Cardiac muscle cell (in vitro differentiated cells and primary cell): ENCODE measurements at places on chromosomes 12 and 14. TPM values are rescaled to one million over a fixed set of nuclear protein-coding genes. Genes with fewer than 3 reads are reported as not detected.
A peak's percentile ranks its signal among the peaks of the same experiment; 100 is the strongest.

DNA sequence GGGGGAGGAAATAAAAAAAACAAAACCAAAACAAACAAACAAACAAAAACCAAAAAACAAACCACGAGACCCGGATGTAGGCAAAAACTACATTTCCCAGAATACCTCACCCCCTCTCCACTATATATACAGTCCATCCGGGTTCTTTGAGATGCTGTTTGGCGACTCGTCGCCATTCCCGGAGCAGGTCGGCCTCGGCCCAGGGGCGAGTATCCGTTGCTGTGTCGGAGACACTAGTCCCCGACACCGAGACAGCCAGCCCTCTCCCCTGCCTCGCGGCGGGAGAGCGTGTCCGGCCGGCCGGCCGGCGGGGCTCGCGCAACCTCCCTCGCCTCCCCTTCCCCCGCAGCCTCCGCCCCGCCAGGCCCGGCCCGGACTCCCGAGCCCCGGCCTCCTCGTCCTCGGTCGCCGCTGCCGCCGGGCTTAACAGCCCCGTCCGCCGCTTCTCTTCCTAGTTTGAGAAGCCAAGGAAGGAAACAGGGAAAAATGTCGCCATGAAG, at the start of gene RNF10:
Gene RNF10, plus strand, starts transcription at position 154 of the 500 bp plus-strand sequence. CDS start 456 bp downstream, outside the sequence.
- DNase-seq, result peak; percentile 91

DNA sequence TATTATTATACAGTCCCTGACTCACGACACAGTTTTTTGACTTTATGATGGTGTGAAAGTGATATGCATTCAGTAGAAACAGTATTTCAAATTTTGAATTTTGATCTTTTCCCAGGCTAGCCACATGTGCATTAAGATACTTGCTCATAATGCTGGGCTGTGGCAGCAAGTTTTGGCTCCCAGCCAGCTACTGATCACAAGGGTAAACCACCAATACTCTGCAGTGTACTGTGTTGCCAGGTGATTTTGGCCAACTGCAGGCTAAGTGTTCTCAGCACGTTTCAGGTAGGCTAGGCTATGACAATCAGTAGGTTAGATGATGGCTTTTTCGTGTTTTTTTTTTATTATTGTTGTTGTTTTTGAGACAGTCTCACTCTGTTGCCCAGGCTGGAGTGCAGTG, 69.4 kb upstream of the ACTN1 start:
- DNase-seq, result peak; percentile 36

- no peak for DNase-seq
Observed at GRCh38 chr14:106694638-106695393, 1168.4 kb downstream of the TMEM121 start.

- DNase-seq, result no peak
Observed at GRCh38 chr12:107736914-107737313, 24.0 kb downstream of the PRDM4 start.

DNA sequence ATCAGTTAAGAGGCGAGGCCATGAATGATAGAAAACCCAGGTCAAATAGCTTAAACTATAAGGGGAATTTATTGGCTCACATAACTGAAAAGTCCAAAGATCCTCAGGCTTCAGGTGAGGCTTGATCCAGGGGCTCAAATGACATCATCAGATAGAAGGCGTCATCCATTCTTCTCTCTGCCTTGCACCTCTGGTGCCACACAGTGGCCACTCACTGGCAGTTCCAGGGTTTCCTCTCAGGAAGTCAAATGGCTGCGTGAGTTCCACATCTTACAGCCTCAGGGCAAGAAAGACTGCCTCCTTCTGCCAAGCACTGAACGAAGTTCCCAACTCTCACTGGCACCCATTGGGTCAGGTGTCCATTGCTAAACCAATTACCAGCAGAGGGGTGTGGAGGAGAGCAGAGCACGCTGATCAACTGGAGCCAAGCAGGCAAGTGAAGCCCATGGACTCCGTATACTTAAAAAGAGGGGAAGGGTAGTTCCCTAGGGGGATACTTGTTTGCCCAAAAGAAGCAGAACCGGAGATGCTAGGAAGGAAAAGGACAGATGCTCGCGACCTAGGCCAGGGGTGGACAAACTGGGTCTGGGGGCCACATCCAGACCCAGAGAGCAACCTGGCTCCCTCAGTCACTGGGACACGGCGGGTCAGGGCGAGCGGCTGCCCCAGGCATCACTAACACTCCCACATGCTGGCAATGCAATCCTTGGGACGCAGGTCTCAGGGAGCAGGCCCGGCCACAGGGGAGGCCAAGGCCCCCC, 69.3 kb downstream of the SERPINA3 start:
- DNase-seq, result no peak

DNA sequence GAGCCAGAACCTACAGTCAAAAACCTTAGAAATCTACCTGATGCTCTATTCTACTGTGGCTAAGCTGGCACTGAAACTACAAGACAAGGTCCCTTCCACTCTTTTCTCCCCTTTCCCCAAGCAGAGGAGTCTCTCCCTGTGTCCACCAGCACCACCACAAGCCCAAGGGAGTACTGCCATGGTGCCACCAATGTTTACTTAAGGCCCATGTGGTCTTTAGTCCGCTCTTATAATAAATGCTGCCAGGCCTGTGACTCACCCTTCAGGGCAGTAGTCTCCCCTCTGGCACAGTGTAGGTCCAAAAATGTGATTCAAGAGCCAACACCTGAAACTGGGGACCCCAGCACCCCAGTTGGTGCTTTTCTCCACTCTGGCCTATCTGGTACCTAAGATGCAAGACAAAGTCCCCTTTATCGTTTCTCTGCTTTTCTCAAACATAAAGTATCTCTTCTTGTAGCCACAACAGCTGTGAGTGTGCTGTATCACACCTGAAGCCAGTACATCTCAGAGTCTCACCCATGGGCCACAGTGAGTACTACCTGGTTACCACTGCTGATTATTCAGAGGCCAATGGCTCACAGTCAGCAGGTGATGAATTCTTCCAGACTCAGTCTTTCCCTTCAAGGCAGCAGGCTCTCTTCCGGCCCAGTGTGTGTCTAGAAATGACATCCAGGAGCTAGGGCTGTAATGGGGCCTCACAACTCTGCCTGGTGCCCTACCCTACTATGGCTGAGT, 29.3 kb downstream of the SLC38A2 start:
- no peak for DNase-seq

DNA sequence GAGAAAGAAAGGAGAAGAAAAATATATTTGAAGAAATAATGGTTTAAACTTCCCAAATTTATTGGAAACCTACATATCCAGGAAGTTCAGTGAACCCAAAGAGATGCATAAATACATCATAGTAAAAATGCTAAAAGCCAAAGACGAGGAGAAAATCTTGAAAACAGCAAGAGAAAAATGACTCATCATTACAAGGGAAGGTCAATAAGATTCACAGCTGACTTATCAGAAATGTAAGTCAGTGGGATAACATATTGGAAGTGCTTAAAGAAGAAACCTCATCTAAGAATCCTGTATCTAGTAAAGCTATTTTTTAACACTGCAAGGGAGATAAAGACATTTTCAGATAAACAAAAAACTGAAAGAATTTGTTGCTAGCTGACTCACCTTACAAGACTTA, 19.9 kb downstream of the RIC8B start:
- DNase-seq, result no peak

GRCh38 chr12:9975614-9976013, 4.4 kb downstream of the CLEC12A start:
- DNase-seq, result no peak

Gene OR6C68
- not detected in 2 replicates for polyA plus RNA-seq
